ENCODE measurements at places on chromosomes 7 and 10.
A peak's percentile ranks its signal among the peaks of the same experiment; 100 is the strongest.

DNA sequence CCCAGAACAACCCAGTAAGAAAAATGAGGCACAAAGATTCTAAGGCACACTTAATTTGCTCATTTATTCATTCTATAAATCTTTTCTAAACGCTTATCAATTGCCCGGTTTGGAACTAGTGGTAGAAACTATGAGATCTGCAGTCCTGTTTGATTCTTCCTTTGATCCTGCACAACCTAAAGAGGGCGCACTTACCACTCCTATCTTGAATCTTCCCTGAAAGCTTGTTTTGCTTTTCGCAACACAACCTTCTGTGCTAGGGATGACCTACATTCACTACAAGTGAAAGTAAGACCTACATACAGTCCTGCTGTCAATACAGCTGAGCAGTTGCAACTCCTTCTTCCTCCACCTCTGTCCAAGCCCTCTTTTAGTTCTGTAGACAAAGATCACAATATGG, 12.6 kb upstream of the ARL4A start:
- DNase-seq: peak; percentile 37

DNA sequence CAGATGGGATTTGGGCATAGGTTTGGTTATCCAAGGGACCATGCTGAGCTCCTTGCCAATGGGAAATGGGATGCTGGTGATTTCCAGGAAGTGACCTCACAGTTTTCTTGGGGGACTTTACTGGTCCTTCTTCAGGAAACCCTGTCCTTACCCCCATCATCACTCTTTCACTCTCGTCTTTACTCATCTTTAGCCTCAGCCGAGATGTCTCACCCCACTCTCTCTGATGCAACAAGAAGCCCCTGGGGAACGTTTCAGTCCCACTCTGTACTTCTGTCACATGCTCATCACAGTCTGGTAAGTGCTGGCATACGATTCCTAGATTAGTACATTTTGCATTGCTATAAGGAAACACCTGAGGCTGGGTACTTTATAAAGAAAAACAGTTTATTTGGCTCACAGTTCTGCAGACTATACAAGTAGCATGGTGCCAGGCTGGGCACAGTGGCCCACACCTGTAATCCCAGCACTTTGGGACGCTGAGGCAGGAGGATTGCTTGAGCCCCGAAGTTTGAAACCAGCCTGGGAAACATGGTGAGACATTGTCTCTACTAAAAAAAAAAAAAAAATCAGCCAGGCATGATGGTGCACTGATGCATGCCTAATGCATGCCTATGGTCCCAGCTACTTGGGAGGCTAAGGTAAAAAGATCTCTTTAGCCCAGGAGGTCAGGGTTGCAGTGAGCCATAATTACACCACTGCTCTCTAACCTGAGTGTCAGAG, 63.5 kb upstream of the VKORC1L1 start:
- no peak for DNase-seq

GRCh38 chr7:133709036-133709880, 417.9 kb upstream of the LRGUK start:
- DNase-seq: no peak

GRCh38 chr10:21084700-21085099, 187.6 kb upstream of the NEBL start:
- no peak for DNase-seq

DNA sequence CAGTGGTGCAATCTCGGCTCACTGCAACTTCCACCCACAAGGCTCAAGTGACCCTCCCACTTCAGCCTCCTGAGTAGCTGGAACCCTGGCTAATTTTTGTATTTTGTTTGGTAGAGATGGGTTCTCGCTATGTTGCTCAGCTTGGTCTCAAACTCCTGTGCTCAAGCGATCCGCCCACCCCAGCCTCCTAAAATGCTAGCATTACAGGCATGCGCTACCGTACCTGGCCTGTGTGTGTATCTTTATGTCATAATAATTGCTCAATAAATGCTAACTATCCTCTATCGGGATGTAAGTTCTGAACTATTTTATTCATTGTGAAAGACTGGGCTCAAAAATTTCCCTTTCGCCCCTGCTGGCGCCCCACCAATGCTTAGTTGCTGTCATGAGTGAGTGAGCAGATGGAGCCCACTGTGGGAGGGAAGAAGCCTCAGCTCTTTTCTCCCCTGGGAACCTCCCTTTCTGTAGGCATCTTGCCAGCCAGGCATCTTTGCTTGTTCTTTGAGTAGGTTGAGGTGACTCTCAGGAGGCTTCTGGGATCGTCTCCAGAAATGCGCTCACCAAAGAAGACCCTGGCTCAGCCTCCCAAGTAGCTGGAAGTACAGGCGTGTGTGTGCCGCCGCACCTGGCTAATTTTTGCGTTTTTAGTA, 38.3 kb downstream of the CAMK1D start:
- no peak for DNase-seq

DNA sequence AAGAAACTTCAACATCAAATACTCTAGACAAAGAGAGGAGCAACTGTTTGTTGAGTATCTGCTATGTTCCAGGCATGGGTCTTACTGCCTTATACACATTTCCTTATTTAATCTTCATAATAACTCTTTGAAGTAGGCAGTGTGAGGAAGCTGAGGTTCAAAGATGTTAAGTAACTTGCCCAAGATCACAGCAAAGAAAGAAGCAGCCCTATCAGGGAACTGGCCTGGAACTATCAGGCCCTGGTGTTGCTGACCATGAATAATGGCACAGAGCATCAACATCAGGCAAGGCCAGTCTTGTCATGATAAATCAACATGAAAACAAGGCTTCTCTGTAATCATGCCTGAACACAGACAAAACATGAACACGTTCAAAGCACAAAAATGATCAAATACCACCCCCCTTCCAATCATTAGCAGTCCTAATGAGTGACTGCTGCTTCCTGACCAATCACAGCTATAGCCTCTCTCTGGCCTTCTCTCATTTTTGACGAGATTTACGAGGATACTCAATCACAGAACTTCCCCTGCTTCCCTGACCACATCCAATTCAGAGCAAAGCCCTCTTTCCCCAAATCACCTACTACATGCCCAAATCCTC, 2.3 kb downstream of the GSDME start:
- DNase-seq: no peak

DNA sequence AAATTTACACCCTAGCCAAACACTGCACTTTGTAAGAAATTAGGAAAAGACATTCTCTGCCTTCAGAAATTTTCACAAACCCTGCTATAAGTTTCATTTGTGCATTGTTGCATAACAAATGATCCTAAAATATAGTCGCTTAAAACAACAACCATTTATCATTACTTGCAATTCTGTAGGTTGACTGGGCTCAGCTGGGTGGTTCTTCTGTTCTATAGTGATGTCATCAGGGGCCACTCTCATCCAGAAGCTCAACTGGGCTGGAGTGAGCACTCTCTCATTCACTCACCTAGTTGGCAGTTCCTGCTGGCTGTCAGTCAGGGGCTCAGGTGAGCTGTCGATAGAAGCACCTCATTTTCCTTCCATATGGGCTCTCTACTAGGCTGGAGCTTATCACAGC, 20.7 kb upstream of the FGFR2 start:
- DNase-seq: no peak

GRCh38 chr10:5493691-5494090, 5.7 kb downstream of the CALML5 start:
- DNase-seq: no peak
